Left lobe of liver (tissue), 2 donors: ENCODE measurements at places on chromosomes 12 and 14. TPM values are rescaled to one million over a fixed set of nuclear protein-coding genes. Genes with fewer than 3 reads are reported as not detected.

DNA sequence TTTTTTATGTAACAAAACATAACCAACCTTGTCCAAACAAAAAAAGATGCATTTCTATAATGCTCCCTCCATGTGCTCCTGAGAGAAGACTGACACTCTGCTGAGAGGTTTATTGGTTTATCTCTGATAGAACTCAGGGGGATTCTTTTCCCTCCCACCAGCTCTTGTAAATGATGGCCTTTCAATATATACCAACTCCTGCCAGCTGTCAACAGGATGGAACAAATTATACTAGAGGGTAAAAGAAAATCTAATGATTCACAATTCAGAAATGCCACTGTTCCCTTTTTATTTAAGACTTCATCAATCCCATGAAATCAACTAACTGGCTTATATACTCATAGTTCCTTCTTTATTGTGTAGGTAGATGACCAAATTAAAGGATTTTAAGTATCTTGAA is 25.4 kb downstream of the PSMC1 start:
- DNase-seq = no peak

Gene EMP1
- 11.6 TPM for total RNA-seq

- DNase-seq = no peak
Measured at GRCh38 chr12:6326316-6327228, 15.3 kb downstream of the TNFRSF1A start.

Gene CLEC9A
- total RNA-seq = not detected

- no peak for DNase-seq
Measured at GRCh38 chr12:130775953-130776856, 60.1 kb upstream of the RIMBP2 start.

GRCh38 chr14:22337521-22337920 is 251.5 kb downstream of the DAD1 start:
- no peak for DNase-seq

DNA sequence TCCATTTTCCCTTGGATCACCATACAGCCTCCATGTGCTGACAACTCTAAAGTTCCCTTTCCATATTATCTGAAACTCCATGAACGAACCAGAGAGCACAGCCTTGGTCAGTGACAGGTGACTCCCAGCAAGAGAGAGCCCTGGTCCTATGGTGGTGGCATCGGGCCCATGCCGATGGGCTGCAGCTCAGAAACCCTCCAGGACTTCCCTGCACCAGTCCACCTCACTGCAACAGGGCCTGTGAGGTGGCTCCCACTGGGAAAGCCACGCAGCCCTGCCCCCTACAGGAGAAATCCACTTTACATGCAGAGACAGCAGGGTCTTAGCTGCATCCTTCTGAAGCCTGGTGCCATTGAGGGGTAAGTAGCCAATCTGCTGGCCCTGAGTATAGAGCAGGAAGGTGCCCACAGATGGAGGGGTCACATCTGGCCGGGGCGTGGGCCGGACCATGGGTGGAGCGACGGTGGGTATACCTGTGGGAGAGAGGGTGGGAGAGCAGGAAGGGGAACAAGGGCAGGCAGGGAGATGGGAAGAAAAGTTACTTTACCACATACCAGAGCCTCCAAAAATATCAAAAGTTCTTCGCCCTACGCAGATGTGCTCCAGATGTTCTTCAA is 24.7 kb downstream of the RTRAF start:
- no peak for DNase-seq

- DNase-seq = no peak
Measured at GRCh38 chr12:88951177-88951576, 370.9 kb upstream of the KITLG start.

DNA sequence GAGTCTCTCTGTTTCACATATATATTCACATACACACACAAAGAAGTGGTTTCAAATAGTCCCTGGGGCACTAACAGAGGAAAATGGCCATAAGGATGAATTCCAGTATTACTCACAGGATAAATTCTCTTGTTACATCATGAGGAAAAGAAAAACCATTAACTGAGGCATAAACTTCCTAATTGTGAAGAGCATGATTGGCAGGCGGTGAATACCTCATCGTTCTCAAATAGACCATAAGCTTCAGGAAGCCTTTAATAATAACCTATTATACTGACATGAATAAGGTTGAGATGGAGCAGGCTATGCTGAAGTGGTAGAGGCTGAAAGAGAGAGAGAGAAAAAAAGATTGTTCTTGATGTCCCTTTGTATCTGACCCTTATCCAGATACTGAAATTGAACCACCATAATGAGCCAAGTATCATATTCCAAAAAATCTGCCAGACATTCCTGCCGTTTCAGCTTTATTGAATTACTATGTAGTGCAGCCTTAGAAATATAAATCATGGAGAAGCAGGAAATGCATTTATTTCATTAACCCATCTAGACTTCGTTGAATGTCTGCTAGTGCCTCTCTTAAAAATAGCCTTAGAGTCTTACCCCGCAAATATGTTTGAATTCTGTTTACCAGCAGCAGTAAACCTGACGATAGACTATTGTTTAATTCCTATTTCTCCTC is 86.8 kb downstream of the NUAK1 start:
- no peak for DNase-seq

Gene DBX2
- total RNA-seq = not detected

- DNase-seq = no peak
Measured at GRCh38 chr14:64701660-64702059, 2.6 kb upstream of the PLEKHG3 start.

Gene NOVA1
- total RNA-seq = 0.25 TPM

Gene C1R
- total RNA-seq = 1,748 TPM
